ENCODE measurements at places on chromosomes 7 and 10.

DNA sequence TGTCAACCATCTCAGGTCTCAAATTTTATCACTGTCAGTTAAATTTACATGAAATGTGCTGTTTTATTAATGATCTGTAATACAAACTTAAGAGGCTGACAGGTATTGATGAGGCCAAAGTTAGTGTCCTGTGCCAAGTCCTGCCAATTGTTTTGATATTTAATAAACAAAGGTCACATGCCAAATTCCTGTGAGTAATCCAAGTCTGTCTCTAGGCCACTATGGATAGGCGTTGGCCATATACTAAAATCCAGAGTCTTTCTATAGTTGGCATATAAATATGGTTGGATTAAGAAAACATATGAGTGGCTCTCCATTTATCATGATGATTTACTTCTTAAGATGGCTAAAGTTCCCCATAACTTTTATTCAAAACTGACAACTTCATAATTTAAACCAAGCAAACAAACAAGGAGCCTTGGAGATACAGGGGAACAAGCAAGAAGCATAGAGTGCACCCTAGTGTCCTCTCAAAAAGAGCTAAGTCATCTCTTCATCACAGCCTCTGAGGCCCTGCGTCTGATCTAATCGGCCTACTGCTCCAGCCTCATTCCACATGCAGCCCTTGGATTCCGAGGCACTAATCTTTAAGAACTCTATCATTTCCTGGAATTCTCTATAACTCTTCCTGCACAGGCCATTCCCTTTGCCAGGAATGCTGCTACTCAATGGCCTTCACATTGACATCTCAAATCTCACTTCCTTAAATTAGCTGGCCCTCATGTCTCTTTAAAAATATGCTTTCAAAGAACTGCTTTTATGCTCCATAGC lies 32.7 kb upstream of the NRCAM start:
- no peak for DNase-seq

- DNase-seq = no peak
These were observed 79.3 kb downstream of the FZD1 start for GRCh38 chr7:91343420-91343960.

DNA sequence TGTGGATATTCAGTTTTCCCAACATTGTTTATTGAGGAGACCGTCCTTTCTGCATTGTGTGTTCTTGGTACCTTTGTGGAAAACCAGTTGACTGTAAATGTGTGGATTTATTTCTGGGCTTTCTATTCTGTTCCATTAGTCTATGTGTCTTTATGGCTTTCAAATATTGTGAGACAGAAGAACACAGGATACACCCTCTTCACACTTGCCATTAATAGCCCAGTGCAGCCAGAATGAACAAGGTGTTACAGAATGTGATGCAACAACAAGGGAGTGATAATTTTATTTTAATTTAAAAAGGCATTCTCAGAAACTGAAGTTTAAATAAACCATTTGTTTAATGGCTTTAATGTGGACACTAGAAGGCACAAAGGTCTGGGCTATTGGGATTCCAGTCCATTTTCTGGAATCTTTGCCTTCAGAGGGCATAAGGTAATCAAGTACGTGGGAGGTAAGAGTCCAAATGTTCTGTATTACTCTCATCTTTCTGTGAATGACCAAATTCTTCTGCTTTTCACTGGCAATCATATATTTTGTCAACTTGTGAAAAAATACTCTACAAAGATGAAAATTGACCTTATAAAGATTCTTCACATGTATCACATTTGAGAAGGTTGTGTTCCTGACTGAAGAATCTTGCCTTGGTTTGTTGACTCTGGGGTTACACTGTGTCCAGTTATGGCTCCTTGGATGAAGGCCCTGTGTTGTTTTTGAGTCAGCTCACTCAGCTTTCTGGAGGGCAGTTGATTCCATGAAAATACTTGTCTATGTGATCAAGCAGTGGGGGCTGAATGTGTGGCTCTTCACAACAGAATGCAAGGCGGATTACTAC lies 962.7 kb downstream of the LRMDA start:
- DNase-seq = no peak

- DNase-seq = no peak
These were observed 148.5 kb downstream of the LRRN3 start for GRCh38 chr7:111239437-111239836.

Measured in activated T-cell treated with anti-CD3 and anti-CD28 coated beads, Interleukin-2, amount 50 U/mL, for 48 hours (primary cell).